Nephron progenitor cell (in vitro differentiated cells): ENCODE measurements at places on chromosomes 1 and 21.

- no peak for DNase-seq
These were observed 33.2 kb upstream of the PRSS38 start for GRCh38 chr1:227782226-227782625.

DNA sequence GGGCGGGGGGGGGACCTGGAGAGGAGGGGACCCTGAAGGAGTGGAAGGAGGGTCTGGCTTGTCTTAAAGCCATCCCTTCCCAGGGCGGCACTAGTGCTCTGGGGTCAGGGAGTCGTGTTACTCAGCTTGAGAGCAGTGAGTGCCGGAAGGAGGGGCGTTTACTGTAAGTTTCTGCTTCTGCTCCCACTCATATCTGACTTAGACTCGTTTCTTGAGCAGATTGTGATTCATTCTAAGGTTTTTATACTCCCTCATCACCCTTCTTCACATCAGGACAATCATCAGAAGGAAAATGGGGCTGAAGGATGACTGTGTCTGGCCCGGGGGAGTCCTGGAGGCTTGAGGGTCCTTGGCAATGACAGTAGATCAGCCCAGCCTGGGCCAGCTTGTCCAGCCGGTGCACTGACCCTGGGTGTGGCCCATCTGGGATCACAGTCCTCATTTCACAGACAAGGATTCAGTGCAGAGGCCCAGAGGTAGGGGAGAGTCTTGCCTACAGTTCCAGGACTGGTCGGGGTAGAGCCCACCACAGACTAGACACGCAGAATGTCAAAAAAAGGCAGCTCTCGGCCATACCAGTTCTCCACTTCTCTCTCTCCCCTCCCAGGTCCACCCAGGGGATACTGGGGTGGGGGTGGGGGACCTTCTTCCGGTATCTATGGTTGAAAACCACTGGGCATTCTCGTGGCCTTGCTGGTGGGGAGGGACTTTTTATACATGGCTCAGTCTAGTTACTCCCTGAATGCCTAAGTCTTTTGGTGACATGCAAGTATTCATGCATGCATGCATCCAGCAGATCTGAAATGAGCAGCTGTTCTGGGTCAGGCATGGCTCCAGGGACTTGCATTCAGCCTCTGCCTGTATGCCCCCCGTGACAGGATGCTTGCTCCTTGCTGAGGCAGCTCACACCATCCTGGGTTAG lies 5.1 kb downstream of the TNFRSF8 start:
- DNase-seq: peak; percentile 54

GRCh38 chr1:1964811-1965210 lies 38.8 kb downstream of the CFAP74 start:
- no peak for DNase-seq

GRCh38 chr1:177848577-177848976 lies 121.3 kb downstream of the SEC16B start:
- no peak for DNase-seq

DNA sequence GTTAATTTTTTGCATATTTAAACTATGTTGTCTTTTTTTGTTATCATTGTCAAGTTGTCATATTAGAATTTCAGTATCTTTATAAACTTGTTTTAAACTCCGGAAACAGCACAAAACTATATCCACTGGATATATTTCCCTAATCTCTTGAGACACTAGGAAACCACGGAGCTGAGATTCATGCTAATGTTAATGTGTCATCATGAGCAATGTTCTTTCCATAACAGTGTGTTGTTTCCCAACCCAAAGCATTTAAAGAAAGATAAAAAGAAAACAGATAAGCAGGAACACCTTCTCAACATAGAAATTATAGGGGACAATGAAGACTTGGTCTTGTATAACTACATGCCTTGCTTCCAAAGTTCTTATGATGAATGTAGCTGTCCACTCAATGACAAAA lies 626.2 kb upstream of the TMPRSS15 start:
- DNase-seq: no peak

GRCh38 chr1:99811075-99811474 lies 39.1 kb upstream of the AGL start:
- no peak for DNase-seq

- DNase-seq: peak; percentile 39
These were observed 8.1 kb upstream of the INKA2 start for GRCh38 chr1:111747282-111747734.

- DNase-seq: no peak
These were observed 2.0 kb downstream of the CHML start for GRCh38 chr1:241638099-241638682.

DNA sequence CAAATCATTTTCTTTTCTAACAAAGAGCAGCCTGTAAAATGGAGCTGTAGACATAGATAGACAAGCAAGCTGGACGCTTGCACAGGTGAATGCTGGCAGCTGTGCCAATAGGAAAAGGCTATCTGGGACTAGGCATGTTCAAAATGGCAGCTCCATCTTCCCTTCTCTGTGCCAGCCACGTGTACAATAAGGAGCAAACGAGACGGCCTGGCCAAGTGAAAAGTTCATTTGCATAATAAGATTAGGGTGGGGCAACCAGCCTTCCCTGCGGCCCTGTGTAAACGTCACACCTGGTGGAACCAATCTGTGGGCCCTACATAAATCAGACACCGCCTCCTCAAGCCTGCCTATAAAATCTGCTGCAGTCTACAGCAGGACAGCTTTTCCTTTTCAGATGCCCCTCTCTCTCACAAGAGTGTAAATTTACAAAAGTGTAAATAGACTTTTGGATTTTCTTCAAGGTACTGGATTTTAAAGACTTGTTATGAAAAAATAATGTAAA lies 16.6 kb upstream of the EDEM3 start:
- DNase-seq: no peak

GRCh38 chr1:197725044-197725443 lies 50.2 kb downstream of the DENND1B start:
- no peak for DNase-seq
